Tibial nerve (tissue), 4 donors: ENCODE measurements at places on chromosomes 7 and 10. TPM values are rescaled to one million over a fixed set of nuclear protein-coding genes. Genes with fewer than 3 reads are reported as not detected.

Gene ZP3
- total RNA-seq: not detected

DNA sequence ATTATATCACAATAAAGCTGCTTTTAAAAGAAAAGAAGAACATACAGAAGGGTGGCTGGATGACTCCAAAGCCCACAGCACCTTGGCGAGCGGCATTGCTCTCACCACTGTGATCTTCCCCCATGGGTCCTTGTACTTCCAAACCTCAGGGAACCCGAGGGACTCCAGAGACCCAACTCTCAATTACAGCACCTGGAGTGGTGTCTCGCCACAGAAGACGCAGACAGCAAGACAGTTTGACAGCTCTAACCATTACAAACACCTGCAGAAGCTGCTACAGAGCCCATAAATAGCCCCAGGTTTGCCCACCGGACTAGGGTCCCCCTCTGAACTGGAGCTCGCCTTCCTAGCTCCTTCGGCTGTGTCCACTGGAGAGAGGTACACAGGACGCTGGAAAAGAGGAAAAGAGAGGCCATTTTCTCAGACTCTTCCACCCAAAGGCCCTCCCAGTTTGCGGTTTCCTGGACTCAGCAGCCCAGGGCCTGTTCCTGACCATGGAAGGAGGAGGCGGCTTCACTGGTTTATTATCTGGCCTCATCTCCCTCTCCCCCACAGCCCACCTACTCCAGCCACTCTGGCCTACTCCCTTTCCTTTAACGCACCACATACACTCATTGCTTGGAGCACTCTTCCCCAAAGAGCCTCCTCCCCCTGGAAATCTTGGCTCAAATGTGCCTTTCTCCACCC lies 1.9 kb downstream of the PIK3AP1 start:
- DNase-seq: no peak
- H3K4me3 ChIP-seq: no peak overlapping the region
- H3K36me3 ChIP-seq: no peaks in the 10 kb centered on the region

- DNase-seq: no peak
- no peak overlapping the region for H3K27ac ChIP-seq
Measured at GRCh38 chr7:22561895-22562593, 62.1 kb upstream of the STEAP1B start.

GRCh38 chr7:269721-270120 lies 20.2 kb upstream of the FOXL3 start:
- no peaks in the 10 kb centered on the region for H3K36me3 ChIP-seq
- no peak overlapping the region for H3K4me3 ChIP-seq
- no peaks in the 10 kb centered on the region for H3K4me1 ChIP-seq
- H3K27ac ChIP-seq: no peak overlapping the region
- no peak for DNase-seq

DNA sequence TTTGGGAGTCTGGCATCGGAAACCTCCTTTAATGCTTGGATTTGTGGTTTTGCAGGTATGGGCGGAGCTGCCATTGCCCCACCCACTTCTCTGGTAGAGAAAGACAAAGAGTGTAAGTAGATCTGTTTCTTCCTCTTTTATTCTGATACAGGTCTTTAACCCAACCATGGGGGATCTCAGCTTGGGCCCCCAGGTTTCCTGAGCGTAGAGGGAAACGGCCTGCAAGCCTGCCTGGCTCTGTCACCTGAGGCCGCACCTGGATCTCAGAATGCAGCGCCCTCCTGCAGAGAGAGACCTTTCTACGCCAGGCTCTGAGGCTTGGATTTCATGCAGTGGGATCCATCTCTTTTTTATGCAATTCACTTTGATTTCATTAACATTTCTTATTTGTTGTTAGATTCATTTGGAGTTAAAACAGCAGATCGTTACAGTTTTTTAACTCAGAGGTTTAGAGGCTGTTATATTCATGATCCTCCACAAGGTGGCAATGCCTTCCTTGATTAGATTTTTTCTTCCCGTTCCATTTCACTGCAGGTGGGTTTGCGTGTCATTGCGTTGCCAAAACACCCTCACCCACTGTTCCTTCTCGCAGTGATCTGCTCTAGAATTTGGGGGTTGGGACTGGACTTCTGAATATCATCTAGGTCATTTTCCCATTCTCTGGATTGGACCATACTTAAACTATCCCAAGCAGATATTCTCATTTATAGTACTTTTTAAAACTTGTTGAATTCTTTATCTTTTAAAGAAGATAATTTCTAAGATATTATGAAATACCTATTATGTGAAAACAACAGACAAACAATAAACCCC lies 20.0 kb downstream of the RBM17 start:
- no peaks in the 10 kb centered on the region for H3K27me3 ChIP-seq
- no peak for DNase-seq
- no peak overlapping the region for H3K4me3 ChIP-seq
- no peaks in the 10 kb centered on the region for H3K4me1 ChIP-seq

Gene PNLIPRP2
- 4.1 TPM for total RNA-seq

Gene KCNMA1
- 19.9 TPM for total RNA-seq

DNA sequence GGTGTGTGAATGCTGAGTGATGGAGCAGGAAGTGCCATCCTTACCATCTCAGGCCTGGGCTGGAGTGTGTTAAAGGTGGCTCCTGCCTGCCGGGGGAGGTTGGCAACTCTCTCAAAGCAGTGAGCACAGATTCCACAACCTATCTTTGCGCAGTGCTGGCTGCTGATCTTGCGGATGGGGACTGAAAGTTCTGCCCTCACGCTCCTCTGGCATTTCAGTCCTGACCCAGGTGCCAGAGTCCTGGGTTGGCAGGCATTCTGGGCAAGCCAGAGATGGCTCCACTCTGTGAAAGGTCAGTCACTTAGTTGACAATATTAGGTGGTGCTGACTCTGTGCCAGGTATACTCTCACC lies 315.5 kb downstream of the RPS24 start:
- H3K36me3 ChIP-seq: no peaks in the 10 kb centered on the region
- peaks cover 6% of the 10 kb centered on the region for H3K4me1 ChIP-seq
- no peak overlapping the region for H3K27ac ChIP-seq
- H3K4me3 ChIP-seq: no peak overlapping the region

GRCh38 chr10:60155943-60156683 lies 233.6 kb downstream of the ANK3 start:
- no peak overlapping the region for H3K27ac ChIP-seq
- no peak overlapping the region for H3K4me3 ChIP-seq
- no peaks in the 10 kb centered on the region for H3K27me3 ChIP-seq
- peaks cover 11% of the 10 kb centered on the region for H3K36me3 ChIP-seq
- H3K4me1 ChIP-seq: no peaks in the 10 kb centered on the region

Gene HTR7
- 0.44 TPM for total RNA-seq

- no peaks in the 10 kb centered on the region for H3K27me3 ChIP-seq
- no peaks in the 10 kb centered on the region for H3K36me3 ChIP-seq
- no peak overlapping the region for H3K4me3 ChIP-seq
- DNase-seq: no peak
- H3K4me1 ChIP-seq: no peaks in the 10 kb centered on the region
Measured at GRCh38 chr7:29005829-29006228, 47.7 kb upstream of the TRIL start.

DNA sequence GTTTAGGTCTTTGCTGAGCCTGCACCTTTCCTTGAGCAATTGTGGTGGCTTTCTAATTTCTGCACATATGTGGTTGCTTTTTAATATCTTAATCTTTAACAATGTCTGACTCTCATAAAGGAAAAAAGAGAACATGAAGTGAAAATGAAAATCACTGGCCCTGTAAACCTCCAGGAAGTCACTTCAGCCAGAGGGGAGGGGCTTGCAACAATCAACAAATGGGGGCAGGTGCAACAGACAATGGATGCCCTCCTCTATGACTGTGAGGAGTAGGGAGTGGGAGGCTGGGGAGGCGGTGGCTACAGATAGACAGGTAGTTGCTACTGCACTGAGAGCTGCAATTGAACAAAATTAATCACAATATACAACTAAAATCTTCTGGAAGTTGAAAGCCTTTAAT lies 1377.4 kb downstream of the XPNPEP1 start:
- H3K4me3 ChIP-seq: no peak overlapping the region
- H3K4me1 ChIP-seq: no peaks in the 10 kb centered on the region
- no peak overlapping the region for H3K27ac ChIP-seq
- H3K27me3 ChIP-seq: no peaks in the 10 kb centered on the region
- H3K36me3 ChIP-seq: no peaks in the 10 kb centered on the region
- DNase-seq: no peak

DNA sequence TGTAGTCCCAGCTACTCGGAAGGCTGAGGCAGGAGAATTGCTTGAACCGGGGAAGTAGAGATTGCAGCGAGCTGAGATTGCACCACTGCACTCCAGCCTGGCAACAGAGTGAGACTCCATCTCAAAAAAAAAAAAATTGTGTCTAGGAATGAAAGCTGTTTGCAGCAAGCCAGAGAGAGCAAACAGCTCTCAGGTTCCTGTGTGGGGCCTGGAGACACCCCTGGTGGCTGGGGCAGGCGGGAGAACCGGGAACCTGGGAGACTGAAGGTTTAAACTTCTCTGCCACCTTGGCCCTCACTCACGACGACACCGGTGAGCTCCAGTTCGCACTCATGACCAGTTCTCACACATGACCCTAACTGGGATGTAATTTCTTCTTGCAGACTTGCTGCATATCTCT lies 13.2 kb upstream of the UNCX start:
- no peak overlapping the region for H3K4me3 ChIP-seq
- no peaks in the 10 kb centered on the region for H3K36me3 ChIP-seq
- H3K4me1 ChIP-seq: peaks cover 6% of the 10 kb centered on the region
- H3K27ac ChIP-seq: no peak overlapping the region
- no peaks in the 10 kb centered on the region for H3K27me3 ChIP-seq
- DNase-seq: no peak

Gene GNG11
- total RNA-seq: 15.3 TPM

- H3K4me3 ChIP-seq: no peak overlapping the region
- H3K36me3 ChIP-seq: peaks cover 14% of the 10 kb centered on the region
- H3K27me3 ChIP-seq: no peaks in the 10 kb centered on the region
- DNase-seq: no peak
- no peak overlapping the region for H3K27ac ChIP-seq
- H3K4me1 ChIP-seq: no peaks in the 10 kb centered on the region
Measured at GRCh38 chr10:70418229-70418628, 14.3 kb downstream of the EIF4EBP2 start.

DNA sequence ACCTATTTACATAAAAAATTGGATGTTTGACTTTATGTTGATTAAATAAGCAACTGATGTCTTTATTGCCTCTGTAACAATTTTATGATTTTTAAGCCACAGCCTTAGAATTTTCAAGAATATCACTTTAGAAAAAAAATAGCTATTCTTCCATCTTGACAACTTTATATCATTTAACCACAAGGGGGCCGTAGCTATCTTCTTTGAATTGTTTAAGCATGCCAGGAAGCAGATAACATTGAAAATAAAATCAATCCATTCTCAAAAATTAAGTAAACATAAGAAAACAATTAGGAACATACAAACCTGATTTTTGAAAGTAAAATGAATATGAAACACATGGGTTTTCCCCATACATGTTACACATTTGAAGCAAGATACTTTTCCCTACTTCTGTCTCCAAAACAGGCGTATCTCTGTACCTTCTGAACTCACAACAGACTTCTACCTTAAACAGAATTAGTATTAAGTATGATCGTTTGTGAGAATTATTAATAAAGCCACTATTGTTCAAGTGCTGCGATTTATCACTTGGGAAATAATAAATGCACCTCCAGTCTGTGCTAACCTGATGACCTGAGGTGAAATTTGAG lies 209.0 kb downstream of the CACNA2D1 start:
- H3K36me3 ChIP-seq: no peaks in the 10 kb centered on the region
- H3K27ac ChIP-seq: no peak overlapping the region
